Immature natural killer cell (primary cell): ENCODE measurements at places on chromosomes 12 and 14.

GRCh38 chr12:44655846-44656245 lies 220.3 kb downstream of the NELL2 start:
- no peak for DNase-seq

DNA sequence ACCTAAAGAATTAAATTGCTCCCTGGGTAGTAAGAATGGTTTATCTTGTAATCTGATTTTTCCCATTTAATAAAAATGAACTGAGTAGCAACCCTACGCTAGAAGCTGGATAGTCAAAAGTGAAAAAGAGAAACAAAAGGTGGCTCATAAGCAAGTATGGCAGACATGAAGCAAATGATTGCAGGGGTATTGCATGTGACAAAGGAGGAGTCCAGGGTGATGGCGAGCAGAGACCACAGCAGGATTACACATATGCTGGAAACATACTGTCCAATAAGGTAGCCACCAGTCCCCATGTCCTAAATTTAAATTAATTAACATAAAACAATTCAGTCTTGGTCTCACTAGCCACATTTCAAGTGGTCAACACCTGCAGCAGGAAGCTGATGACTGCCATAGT lies 283.8 kb downstream of the MED13L start:
- DNase-seq, result no peak

GRCh38 chr12:69328426-69328825 lies 19.8 kb upstream of the LYZ start:
- DNase-seq, result no peak

DNA sequence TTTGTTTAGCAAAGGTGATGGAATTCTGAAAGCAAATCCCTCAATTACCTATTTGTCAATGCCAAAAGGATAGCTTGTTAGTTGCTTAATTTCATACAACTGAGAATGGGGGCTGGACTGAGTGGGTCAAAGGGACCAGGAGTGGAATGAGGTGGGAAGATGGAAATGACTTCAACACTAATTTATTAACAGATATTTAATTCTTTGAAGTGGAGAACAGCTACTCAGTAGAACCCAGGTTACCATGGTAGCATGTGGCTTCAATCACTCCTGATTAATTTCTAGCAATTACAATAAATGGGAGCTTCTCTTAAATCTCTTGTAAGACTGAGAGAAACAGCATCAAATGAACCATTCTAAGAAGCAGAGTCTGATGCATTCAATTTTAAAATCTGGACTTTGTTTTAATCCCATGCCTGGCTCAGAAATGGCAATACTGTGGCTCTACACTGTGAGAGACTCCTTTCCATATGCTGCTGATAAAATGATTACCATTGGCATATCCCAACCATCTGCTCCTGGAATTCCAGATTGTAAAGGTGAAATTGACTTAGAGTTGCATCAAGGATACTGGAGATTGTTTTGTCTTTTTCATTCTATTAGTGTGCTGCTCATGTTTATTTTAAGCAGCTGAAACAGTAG lies 607.8 kb downstream of the SNAPC1 start:
- DNase-seq, result no peak

- DNase-seq, result no peak
Observed at GRCh38 chr12:131552492-131552863, 158.4 kb upstream of the SFSWAP start.

DNA sequence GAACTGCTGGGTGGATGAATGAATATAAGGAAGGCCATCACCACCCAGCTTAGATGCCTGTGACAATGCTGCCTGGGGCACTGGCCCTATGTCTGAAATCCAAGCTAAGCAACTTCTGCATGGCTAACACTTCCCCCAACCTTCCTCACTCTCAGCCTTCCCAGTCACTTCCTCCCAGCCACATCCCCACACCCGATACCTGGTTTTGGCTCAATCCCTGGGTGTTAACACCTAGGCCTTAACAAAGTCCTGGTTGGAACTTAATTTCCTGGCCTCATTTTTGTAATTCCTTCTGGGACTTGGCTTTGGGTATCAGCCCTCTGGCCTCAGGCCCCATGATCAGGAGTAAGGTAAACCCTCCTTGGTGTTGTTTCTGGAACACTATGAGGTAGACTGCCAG lies 110.0 kb downstream of the EFCAB11 start:
- no peak for DNase-seq

- no peak for DNase-seq
Observed at GRCh38 chr12:122187466-122187865, 4.5 kb downstream of the LRRC43 start.
